ENCODE measurements at places on chromosomes 7 and 10.

- no peak for DNase-seq
Observed at GRCh38 chr10:103895411-103896186, 22.4 kb downstream of the STN1 start.

- DNase-seq = no peak
Observed at GRCh38 chr7:116665332-116665996, 6.5 kb upstream of the MET start.

GRCh38 chr10:97584060-97584797 is at the start of gene HOGA1:
HOGA1 (plus strand) TSS chr10:97584389; CDS start chr10:97584704, 315 bp downstream.
- DNase-seq = no peak

GRCh38 chr10:31947144-31947926 is 18.7 kb upstream of the ARHGAP12 start:
- DNase-seq = no peak

DNA sequence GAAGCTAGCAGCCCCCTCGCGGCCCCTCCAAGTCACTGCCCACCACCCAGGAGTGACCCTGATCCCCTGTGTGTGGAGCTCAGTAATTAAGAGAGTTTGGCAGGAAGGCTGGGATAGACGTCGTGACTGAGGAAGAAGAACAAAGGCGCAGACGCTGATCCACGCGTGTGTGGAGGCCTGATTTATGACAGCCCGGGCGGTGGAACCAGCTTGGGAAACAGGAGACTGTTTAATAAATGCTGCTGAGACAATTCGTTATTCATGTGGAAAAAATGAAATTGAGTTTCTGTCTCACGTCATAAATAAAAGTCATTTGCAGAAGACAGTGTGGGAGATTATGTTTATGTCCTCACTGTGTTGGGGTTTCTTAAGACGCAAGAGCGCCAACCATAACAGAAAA is 130.8 kb downstream of the ELFN1 start:
- DNase-seq = no peak

GRCh38 chr7:1124164-1124563 is 35.8 kb downstream of the ZFAND2A start:
- no peak for DNase-seq

- no peak for DNase-seq
Observed at GRCh38 chr10:127013211-127013656, 108.0 kb downstream of the DOCK1 start.

DNA sequence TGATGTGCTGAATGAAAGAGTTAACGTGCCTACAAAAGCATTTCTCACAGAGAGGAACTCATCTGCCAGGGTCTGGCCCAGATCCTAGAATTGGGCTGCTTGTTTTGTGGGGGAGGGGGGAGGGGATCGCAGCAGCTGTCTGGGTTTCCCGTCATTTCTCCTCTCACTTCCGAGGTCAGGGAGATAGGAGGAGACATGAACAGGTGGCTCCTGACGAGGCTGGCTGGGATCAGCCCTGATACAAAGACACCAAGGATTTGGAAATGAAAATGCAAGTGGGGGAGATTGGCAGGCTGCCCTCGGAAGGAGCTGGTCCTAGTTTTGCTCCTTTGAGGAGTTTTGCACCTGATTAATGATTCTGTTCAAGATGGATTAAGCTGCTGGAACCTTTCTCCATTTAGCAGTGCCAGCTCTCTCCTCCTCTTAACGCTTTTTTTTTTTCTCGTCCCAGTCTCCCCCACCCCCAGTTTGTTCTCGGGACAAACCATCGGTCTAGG is 86.8 kb upstream of the KMT2C start:
- DNase-seq = no peak

GRCh38 chr7:145497911-145498525 is 618.6 kb upstream of the CNTNAP2 start:
- DNase-seq = no peak

- DNase-seq = no peak
Observed at GRCh38 chr10:102743078-102743587, 615 bp upstream of the WBP1L start.

DNA sequence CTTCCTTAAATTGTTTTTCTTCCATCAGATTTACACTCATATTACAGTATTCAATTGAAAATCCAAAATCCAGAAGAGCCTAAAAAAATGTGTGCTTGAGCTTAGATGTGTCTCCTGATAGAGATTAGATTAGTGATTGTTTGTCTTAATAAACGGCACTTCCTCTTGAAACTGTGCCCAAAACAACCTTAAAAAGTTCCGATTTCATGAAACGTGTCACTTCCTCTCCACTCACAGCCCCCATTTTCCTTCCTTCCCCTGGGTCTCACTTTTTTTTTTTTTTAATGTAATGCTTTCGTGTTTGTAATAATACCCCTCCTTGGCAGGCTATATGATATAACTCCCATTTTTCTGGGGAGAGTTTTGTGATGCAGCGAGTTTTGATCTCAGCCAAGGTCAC is 114.8 kb upstream of the ADO start:
- no peak for DNase-seq

DNA sequence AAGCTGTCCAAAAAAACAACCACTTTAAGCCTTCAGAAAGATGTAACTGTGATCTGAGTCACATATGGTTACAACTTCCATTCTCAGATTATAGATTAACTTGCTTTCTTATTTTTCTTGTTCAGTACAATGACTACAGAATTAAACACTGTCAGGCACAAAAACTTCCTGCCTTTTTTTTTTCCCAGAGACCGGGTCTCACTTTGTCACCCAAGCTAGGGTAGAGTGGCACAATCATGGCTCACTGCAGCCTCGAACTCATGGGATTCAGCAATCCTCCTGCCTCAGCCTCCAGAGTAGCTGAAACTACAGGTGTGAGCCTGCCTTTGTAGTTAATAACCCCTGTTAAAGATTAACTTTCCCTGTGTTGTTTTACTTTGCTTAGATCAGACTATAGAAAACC is 163.2 kb downstream of the AVL9 start:
- no peak for DNase-seq

GRCh38 chr10:45491061-45491460 is 117.0 kb downstream of the ALOX5 start:
- DNase-seq = no peak

GRCh38 chr7:43394441-43395130 is 188.3 kb upstream of the STK17A start:
- DNase-seq = no peak

DNA sequence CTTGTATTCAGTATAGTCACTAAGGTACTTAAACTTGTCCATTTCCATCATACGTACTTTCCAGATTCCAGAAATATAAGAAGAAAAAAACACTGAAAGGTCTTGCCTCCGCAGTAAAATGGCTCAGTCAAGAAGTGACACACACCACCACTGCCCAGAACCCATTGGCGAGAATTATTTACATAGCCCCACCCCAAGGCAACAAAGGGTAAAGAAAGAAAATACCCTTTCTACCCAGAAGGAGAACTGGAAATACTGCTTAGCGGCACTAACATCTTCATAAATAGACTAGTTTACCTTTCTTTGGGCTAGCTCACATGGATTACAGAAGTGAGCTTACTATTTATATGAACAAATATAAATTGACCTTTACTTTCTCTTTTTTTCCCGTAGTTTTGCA is 194.0 kb downstream of the PPP1R9A start:
- no peak for DNase-seq

- DNase-seq = no peak
Observed at GRCh38 chr10:50558371-50558770, 65.4 kb downstream of the SGMS1 start.

DNA sequence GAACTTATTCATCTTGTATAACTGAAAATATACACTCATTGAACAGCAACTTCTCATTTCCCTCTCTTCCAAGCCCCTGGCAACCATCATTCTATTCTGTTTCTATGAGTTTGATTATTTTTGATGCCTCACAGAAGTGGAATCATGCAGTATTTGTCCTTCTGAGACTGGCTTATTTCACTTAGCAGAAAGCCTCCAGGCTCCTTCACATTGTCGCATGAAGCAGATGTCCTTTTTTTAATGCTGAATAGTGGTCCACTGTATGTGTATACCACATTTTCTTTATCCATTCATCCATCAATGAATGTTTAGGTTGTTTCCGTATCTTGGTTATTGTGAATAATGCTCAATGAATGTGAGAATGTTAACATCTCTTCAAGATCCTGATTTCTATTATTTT is 238.2 kb upstream of the KLF14 start:
- DNase-seq = no peak

- DNase-seq = no peak
Observed at GRCh38 chr10:70914316-70914864, 26.0 kb upstream of the PCBD1 start.

DNA sequence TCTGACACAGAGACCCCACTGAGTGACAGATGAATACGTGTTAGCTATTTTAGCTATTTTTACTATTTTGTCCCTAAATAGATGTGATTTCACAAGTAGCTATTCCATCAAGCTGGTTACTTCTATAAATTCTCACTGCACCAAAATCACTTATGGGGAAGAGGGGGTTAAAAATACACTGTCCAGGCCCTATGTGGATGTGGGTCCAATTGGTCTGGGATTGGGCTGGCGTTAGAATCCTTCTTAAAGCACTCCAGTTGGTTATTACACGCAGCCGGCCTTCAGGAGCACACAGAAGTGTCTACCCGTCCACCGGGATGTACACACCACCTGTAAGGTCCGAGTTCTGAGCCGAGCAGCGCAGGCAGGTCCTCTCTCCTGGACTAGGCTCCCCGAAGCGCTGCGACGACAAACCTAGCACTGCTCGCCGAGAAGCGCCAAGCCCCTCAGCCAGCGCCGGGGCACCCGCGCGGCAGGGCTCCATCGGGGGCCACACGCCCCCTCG is 222.3 kb upstream of the MKLN1 start:
- no peak for DNase-seq

DNA sequence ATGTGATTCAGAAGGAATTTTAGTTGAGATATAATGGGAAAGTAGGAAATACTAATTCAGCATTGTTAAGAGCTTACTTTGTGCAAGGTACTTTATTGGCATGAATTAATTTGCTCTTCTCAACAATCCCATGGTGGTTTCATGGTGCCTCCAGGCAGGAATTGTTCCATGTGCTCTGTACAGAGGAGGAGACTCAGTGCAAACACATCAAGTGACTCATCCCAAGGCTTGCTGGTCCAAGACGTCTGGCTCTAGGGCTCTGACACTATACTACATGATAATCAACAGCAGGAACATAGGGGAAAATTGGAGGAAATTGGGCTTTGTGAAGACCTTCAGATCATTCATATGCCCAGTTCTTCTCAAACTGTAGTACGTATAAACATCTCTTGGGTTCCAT is 66.5 kb upstream of the PRKG1 start:
- no peak for DNase-seq

DNA sequence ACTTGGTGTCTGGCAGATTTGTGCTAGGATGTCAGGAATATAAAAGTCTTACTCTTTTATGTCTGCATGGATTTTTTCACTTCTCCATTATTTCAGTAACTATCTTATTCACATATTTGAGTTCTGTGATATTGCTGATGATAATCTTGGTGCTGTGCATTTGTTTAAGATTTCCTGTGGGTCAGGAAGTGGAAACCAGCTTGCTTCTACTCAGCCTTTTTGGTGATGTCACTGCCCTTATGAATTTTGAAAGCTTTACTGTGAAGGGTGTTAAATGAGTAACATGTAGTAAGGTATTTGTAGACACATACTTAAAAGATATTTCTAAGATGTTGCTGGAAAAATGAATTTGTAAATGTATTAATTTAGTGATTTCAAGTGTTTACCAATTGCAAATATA is 69.5 kb upstream of the VOPP1 start:
- no peak for DNase-seq

- peak; percentile 82 for DNase-seq
Observed at GRCh38 chr7:152025077-152025936, at the start of gene GALNT11. GALNT11 (plus strand) TSS chr7:152025674; CDS start chr7:152094228, 68,554 bp downstream.

GRCh38 chr10:74900297-74900696 is 73.9 kb downstream of the KAT6B start:
- no peak for DNase-seq

- DNase-seq = no peak
Observed at GRCh38 chr10:75498884-75499350, 67.5 kb downstream of the LRMDA start.

GRCh38 chr10:67837541-67838314 is at the start of gene DNAJC12:
DNAJC12 (minus strand) TSS chr10:67838188; CDS start chr10:67838011, 177 bp downstream.
- no peak for DNase-seq

DNA sequence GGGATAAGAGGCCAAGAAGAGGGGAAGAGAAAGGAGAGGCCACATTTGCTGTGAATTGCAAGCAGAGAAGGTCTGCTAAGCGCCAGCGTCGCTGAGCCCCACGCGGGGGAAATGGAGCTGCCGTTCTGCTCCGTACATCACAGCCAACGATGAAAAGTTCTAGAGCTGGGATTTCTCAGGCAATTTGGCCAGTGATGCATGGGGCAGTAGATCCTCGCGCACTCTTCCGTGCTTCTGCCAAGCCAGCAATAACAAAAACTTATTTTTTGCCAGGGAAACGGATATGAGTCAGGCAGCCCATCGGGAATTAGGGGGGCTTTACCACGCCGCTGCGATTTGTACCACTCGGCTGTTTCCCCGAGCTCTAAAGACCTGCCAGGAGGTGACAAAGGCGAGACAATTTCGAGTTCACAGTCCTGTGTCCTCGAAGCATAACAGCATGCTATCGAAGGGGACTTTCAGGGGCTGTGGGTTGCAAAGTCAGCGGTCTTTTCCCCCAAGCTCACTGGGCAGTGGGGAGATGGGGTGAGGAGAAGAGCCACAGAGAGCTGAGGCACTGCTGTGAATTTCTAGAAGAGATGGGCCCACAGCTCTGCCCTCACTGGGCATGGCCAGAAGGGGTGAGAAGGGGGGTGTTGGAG is 30.0 kb upstream of the SLF2 start:
- no peak for DNase-seq

- DNase-seq = no peak
Observed at GRCh38 chr10:4051011-4051640, 266.1 kb upstream of the KLF6 start.

DNA sequence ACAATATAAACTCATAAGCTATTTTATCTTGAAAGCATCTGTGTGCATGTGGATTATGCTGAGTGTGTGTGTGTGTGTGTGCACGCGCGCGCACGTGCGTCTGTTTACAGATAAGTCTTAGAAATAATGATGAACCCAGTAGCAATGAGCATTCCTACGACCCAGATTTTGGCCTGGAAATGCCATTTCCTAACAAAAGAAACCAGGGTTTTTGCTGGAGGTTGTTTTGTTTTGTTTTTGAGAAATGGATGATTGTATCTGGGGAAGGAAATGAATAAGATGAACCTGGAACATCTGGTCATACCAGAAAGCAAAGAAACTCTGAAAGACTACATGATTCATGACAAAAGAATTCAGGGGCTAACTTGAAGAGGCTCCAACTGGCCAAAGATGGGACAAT is 22.1 kb upstream of the LMOD2 start:
- DNase-seq = no peak
